Fibroblast of the conjunctiva (primary cell): ENCODE measurements at places on chromosomes 12 and 14.

- no peak for DNase-seq
Measured at GRCh38 chr12:50061946-50062686, 4.7 kb downstream of the ASIC1 start.

GRCh38 chr12:69703146-69703642 lies 4.1 kb upstream of the BEST3 start:
- no peak for DNase-seq

- peak; percentile 8 for DNase-seq
Measured at GRCh38 chr14:75343911-75344310, 65.3 kb downstream of the FOS start.

GRCh38 chr12:127448906-127449305 lies 818.1 kb upstream of the TMEM132C start:
- no peak for DNase-seq

DNA sequence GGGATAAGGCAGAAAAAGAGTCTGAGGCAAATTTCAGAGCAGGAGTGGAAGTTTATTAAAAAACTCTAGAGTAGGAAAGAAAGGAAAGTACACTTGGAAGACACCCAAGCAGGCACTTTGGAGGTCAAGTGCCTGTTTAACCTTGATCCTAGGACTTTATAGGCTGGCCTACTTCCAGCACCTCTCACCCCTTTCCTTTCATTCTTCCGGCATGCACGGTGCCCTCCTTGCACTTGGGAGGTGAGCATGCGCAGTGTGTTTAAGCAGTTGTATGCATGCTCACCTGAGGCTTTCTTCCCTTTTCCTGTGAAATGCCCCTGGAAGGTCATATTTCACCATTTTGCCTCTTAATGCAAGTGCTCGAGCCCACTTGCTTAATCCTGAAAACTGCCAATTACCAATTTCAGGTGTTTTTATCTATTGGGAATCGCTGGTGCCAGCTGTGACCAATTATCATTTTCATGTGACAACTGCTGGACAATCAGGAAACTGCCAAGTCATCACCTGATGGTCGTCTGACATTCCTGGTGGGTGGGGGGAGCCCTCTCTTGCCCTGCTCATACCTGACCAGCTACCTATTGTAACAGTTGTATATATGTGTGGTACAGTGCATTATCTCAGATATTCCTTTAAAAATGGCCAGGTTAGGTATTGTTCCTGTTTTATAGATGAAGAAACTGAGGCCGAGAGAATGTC lies 53.5 kb downstream of the SUDS3 start:
- DNase-seq, result no peak

DNA sequence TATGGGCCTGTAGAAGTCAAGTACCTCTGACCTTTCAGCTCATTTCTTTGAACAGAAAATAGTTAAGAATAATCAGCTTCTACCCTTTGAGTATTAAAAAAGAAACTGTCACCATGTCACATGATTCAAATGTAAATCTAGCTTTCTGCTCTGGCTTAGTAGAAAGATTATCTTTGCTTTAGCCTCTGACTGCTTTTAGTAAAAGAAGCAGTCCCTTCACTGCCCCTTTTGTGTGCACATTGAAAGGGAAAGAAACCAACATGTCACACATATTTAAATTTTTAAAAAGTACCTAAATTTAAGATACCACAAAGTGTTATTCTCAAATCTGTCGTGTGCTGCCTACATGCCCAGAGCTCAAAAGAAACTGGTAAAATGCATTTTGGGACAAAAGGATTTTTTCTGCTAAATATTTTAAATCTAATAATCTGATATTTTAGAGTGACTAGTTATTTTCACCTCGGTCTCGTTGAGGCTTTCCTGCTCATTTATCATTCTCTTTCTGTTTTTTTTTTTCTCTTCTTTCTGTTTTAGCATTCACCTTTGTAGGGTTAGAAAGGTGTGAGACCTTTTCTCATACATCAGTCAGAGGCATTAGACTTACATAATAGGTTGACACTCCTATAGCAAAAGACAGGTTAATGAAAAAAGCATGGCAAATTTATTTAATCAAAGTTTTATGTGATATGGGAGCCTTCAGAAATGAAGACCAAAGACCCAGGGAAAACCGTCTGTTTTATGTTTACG lies 41.3 kb downstream of the SLC16A7 start:
- no peak for DNase-seq

GRCh38 chr12:53754188-53754585 lies 2.4 kb upstream of the CISTR start:
- no peak for DNase-seq

DNA sequence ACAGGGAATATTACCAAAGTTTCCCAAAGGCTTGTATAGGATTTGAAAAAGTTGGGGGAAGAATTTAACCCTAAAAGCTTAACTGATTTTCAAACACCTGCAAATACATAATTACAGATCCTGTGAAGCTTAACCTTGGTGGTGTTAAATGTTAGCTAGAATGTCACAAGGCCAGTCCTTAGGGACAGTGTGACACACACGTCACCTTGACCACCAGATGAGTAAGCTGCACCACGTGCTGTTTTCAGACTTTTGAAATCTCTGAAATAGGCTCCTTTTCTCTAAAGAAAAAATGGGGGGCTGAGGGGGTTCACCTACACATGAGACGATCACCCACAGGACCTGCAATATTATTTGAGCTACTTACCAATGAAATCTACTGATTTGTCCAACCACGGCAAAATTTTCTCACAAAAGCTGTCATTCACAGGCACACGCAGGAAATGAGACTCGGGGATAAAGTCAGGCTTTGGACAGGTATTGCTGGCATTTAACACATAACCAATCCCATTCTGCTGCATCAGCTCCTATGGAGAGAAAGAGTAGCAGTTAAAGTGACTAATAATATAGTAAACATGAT lies 75.9 kb downstream of the DUSP16 start:
- DNase-seq, result no peak

GRCh38 chr12:101945369-101946232 lies 68.2 kb downstream of the DRAM1 start:
- peak; percentile 62 for DNase-seq
